ENCODE measurements at places on chromosomes 13 and 19.
A peak's percentile ranks its signal among the peaks of the same experiment; 100 is the strongest.

DNA sequence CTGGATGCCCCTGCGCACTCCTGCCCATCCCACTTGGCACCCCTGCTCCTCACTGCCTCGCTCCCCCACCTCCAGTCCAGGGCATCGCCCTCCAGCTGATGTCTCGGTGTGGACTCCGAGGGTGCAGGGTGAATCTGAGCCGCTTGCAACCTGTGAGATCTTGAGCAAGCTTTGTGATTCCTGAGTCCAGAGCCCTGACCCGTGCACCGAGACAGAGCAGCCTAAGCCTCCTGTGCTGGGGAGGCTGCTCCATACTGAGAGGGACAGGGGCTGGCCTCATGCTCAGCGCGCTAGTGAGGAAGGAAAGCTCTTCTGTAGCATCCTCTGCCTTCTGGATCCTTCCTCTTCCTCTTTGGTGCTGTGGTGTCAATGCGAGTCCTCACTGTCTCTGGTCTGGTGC is 116.0 kb downstream of the TEX29 start:
- no peak for DNase-seq

DNA sequence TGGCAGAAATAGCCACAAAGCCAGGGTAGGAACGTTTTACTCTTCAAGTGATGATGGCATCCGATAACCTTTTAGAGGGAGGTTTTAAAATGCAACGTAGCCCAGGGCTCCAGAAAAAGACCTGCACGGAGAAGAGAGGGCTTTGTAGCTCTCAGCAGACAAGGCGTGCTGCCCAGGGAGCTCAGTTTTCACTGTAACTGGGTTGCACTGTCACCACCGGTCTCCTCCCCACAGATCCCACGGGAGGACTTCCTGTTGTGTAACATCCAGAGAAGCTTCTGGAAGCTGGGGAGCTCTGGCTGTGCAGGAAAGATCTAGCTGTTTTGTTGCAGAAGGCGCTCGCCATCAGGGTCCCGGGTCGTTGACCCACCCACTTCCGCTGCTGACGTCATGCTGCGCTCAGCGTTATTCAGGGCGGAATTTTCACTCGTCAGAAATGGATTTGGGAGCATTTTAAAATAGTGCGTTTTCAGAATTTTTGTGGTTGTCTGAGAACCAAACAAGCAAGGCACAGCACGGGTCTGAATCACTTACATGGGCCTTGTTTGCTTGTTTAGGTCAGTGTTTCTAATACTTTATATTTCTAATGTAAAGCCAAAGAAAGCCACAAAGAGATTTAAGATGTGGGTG is 50.8 kb downstream of the ATP11A start:
- peak; percentile 60 for DNase-seq

DNA sequence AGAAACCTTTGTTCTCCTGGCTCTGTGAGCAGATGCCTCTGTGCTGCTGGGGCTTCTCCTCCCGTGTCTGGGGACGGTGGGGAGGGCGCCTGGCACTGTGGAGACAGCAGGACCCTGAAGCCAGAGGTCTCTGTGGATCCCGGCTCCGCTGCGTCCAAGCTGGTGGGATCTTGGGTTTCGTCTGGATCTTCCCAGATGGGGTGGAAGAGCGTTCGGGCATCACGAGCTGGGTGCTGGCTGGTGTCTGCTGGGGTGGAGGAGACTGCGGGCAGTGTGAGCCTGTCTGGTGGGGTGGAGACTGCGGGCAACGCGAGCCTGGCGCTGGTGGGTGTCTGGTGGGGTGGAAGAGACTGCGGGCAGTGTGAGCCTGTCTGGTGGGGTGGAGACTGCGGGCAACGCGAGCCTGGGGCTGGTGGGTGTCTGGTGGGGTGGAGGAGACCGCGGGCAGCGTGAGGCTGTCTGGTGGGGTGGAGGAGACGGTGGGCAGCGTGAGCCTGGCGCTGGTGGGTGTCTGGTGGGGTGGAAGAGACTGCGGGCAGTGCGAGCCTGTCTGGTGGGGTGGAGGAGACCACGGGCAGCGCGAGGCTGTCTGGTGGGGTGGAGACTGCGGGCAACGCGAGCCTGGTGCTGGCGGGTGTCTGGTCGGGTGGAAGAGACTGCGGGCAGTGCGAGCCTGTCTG is 5.6 kb downstream of the TEX29 start:
- no peak for DNase-seq

DNA sequence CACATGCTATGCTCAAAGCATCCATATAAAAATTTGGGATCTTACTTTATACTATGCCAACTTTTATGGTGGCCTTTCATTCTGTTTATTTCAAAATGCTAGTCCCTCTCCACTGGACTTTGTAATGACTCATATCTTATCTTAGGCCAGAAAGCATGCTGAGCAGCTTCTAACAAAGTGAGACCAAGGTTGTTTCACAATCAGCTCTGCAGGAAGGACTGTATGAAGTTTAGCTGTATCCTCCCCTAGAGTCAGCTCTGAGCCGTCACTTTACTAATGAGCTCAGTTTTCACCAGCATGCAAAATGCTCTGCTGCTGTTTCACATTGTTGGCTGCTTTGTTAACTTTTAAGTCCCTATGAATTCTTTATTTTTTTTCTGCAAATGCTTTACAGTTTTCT is 1608.8 kb downstream of the OLFM4 start:
- DNase-seq, result peak; percentile 21

DNA sequence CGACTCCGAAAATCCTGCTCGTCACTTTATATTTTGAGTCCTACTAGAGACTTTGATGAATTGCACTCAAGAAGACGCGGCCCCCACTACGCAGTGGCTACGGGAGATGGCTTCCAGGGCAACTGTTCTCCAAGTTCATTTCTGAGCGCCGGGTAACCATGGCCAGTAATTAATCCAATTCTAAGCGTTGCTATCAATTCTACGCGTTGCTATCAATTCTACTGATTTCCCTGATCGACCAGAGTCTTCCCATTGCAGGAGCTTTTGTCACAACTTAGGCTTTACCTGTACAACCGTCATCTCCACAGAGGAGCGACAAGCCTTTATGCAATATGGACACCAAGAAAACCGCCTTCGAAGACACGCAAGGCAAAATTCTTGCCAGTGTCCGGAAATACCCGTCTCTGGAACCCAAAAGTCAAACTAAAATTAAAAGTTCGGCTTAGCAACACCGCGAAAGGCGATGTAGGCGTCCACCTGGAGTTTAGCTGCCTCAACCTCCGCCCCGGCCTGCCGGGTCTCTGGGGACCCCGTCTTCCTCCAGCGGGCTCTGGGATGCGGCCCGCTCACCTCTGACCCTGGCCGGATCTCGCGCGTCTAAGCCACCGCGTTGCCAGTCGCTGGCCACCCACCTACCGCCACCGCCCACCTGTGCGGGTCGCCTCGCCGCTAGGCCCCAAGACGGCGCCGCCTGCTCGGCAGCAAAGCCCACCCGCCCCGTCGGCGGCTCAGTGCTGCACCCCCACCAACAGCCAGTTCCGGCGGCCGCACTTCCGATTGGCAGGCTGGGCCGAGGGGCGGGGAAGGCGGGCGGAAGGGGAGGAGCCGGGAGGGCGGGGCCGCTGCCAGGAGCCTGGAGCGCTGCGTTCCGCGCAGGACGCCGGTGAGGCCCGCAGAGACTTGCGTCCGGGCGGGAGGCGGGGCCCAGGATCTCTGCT is at the start of gene SUPT20H:
TSS of gene SUPT20H (minus strand) at position 779 of the 938 bp plus-strand sequence. CDS start 8,198 bp downstream, outside the sequence.
- peak; percentile 93 for DNase-seq

DNA sequence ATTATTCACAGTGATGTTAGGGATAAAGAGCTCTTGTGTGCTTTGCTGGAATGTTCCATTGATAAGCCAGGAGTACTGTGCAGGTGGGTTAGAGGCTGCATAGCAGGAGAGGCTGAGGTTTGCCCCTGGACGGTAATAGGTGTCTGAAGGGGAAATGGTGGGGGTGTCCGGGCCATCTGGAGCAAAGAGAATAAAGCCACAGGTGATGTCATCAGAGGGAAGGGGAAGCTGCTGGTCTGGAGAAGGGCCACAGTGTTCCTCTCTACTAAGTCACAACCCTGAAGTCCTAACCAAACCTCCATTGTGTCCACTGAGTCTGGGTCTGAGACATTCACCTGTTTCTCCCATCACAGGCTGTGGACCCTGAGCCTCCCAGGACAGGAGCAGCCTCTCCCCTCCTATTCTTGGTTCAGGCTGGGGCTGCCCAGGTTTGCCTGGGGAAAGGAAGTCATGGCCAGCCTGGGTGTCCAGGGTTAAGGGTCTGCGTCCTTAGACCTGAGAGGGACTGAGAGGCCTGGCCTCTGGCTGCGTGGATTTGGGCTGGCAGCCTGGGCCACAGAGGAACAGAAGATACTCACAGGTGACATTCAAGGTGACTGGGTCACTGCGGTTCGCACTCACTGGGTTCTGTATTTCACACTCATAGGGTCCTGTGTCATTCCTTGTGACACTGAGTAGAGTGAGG is 6.8 kb downstream of the CEACAM1 start:
- DNase-seq, result no peak
